ENCODE measurements at places on chromosomes 1 and 21.

GRCh38 chr1:29279951-29280391, 43.6 kb downstream of the PTPRU start:
- no peak for DNase-seq

GRCh38 chr1:109997867-109998229, 13.3 kb downstream of the AHCYL1 start:
- no peak for DNase-seq

GRCh38 chr1:4003846-4004505, 103.9 kb upstream of the C1orf174 start:
- no peak for DNase-seq

DNA sequence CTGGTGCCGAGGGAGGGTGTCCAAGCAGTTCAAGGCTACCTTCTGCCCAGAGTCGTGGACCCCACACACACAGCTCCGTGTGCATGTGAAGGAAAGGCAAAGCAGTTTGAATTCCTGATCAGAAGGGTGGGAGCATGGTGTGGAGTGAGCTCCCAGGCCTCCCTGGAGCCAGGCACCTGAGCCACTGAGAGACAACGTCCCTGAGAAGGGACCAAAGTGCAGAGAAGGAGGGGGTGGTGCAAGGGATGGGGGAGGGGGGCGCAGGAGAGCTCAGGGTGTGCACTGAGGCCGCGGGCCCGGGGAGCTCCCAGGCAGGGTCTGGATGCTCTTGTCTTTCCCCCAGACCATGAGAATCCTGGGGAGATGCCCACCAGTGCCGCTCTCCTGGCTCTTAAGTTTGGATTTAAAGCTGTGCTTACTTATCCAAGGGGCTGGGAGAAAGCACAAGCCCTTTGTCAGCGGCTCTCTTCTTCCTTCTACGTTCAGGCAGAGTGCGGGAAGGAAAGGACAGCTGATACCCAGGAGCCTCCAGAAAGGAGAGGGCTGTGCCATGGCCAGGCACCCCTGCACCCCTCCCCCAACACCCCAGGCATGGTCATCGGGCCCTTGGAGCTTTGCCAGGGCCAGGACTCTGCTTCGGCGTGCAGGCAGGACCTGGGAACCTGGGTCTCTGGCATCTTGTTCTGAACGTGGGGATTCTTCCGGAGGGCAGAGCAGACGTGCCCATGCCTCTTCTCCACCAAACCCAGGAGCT, 24.1 kb downstream of the ACTA1 start:
- DNase-seq = no peak

- DNase-seq = no peak
Observed at GRCh38 chr1:98924977-98925376, 79.7 kb downstream of the PLPPR5 start.

DNA sequence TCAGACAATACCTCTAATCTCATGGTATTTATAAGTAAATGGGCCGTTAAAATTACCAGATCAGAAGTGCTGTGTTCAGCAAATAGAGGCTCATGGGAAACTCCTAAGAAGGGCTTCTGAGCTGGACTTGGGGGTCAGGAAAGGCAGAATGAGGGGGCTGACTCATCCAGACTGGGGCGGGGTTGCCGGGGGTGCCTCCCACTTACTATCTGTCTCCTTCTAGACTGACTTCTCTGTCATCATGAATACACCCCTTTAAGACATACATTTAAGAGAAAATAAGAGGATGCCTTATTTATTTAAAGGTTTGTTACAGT, 96.0 kb upstream of the ERRFI1 start:
- no peak for DNase-seq

- DNase-seq = no peak
Observed at GRCh38 chr1:99565606-99566289, 80.2 kb upstream of the PALMD start.

DNA sequence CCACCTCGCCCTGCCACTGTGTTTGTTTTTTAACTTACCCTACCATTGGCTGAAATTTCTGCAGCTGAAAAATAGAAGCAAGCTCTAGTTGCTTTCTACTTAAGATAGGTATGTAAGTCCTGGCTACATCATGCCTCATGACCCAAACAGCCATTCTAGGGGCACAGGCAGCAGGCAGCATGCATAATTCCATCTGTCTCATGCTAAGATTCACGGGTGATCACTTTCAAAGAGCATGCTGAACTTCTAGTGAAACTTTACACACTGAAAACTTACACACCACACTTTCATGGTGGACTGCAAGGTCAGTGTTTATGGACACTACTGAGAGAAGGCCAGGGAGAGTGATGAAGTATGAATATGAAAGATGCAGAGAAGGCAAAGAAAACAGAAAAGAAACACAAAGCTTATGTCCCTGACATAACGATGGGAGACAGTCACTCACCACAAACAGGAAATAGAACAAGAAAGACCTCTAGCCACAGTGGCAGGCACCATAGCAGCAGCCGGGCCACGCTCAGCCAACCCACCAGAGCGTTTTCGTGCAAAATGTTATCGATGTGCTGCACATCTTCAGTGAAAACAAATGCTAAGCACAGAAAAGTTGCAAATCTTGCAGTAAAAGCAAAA, 102.3 kb upstream of the TIAM1 start:
- peak; percentile 6 for DNase-seq

GRCh38 chr1:185468626-185469025, 151.6 kb upstream of the IVNS1ABP start:
- DNase-seq = no peak

DNA sequence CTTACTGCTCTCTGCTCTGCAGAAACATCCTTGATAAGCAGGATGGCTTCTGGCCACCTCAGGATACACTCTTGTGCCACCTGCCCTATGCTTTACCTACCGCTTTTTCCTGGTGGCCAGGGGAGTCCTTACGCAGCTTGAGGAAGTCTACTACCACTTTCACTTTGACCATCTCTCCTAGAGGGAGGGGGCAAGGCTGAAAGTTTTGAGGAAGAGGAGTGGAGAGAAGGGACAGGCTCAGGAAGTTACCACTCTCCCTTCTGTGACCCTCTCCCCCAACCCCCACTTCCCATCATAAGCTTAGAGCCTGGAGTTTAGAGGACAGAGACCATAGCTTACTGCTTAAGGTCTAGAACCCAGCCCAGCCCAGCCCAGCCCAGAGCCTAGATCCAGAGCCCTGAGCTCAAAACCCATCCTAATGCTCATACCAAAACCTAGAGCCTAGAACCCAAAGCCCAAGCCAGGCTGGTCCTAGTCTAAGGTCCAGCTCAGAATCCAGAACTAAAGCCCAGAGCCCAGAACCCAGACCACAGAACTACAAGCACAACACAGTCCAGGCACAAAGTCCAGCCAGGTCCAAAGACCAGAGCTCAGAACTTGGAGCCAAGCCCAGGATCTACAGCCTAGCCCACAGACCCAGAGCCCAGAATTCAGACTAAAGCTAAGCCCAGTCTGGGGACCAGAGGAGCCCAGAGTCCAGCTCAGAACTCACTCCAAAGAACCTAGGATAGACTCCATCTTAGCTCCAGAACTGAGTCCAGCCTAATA, 18.0 kb upstream of the MFSD2A start:
- DNase-seq = no peak

GRCh38 chr1:36203554-36204346, 20.5 kb upstream of the THRAP3 start:
- DNase-seq = no peak

GRCh38 chr1:115023593-115023992, 6.0 kb upstream of the TSHB start:
- no peak for DNase-seq

DNA sequence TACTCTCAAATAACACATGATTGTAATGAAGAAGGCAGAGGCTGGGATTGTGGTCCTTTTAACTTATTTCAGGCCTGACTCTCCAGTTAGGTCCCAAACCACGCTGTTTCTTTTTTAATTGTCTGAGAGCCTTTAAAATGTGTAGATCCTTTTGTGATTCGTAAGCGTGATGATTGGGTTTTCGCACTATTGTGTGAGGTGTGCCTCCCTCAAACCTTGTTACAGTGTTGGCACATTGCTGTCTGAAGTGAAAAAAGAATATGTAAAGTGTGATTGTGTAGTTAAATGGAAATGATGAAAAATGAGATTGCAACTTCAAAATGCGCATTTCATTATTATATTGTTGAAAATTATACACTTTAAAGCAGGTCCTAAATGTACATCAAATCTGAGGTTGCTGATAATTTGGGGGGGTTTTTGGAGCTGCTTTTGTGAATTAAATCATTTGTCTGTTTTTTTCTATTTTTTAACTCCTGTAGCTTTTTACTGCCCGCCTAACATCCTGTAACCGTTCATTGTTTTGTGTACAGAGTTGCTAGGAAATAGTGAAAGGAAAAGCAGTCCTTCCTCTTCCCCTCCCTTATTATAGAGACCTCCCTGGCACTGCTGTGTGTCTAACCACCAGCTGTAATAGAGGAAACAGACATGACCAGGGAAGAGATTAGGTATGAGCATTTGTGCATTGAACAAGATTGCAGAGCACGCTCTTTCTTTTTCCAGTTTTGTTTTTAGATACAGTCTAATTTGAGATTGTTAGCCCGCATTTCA, 43.3 kb downstream of the IARS2 start:
- no peak for DNase-seq

GRCh38 chr1:204161609-204162493, 4.3 kb downstream of the REN start:
- DNase-seq = no peak

DNA sequence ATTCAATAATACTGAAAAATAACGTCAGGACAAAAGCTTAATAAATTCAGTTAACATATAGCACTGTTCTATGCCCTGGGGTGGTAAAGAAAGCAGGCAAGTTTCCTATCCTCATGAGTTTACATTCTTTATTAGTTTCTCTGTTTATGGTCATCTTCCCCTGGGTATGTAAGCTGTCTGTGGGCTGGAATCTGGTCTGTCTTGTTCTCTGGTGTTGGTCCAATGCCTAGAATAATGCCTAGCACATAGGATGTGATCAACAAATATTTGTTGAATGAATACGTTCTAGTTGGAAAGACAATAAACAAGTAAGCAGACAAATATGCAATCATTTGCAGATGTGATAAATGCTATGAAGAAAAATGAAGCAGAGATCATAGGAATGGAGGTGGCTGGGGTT, 7.2 kb upstream of the IGSF3 start:
- DNase-seq = no peak

GRCh38 chr1:235999259-235999925, 65.5 kb downstream of the NID1 start:
- DNase-seq = peak; percentile 31

- DNase-seq = no peak
Observed at GRCh38 chr1:31751822-31752241, 12.3 kb downstream of the ADGRB2 start.

GRCh38 chr1:198939956-198940355, 301.1 kb downstream of the PTPRC start:
- DNase-seq = no peak

GRCh38 chr21:45788637-45789506, 145.3 kb downstream of the PCBP3 start:
- DNase-seq = no peak

GRCh38 chr1:48792961-48793360, 16.3 kb upstream of the BEND5 start:
- no peak for DNase-seq

- DNase-seq = no peak
Observed at GRCh38 chr1:21198929-21199328, 22.2 kb upstream of the EIF4G3 start.

DNA sequence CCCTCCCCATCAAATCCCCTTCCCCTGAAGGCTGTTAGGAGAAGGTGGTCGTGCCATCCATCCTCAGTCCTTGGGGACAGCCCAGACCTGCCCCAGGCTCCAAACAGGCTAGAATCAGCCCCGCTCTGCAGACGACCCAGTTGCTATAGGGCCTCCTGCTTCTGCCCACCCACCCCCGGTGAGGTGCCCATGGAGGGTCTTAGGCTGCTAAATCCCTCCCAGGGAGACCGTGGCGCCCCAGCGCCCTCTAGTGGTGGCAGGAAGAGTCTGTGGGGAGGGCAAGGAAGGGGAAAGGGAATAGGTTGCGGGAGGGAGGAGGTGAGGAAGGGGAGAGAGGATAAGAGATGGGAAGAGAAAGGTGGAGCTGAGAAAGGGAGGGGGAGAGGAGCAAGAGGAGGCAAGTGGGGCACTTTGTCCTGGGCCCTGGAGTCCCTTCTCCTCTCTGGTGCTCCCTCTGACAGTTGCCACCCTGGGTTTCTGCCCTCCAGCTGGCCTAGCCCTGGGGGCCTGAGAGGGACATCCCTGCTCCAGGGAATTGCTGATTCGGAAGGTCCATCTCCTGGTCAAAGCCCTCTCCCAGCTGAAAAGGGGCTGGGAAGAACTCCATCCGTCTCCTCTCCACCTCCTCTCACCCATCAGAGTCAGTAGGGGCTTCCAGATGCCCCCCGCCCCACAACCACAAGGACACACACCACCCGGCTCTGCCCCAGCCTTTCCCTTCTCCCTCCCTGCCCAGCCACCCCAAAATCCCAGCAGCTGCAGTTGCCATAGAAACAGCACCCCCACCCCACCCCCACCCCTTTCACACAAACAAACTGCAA, 55.4 kb downstream of the CAMK2N1 start:
- peak; percentile 35 for DNase-seq

GRCh38 chr1:64323882-64324281, 120.5 kb downstream of the UBE2U start:
- DNase-seq = no peak

DNA sequence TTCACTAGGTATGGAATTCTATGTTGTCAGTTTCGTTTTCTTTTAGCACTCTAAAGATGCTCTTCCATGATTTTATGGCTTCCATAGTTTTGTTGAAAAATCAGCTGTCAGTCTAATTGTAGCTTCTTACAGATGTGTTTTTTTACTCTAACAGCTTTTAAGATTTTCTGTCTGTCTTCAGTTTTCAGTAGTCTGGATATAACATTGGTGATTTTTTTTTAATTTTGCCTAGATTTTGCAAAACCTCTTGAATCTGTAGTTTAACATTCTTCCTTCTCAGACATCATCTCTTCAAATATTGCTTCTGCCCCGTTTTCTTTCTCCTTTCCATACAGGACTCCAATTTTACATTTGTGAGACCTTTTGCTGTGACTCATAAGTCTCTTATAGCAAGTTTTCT, 17.9 kb upstream of the DYRK1A start:
- no peak for DNase-seq

DNA sequence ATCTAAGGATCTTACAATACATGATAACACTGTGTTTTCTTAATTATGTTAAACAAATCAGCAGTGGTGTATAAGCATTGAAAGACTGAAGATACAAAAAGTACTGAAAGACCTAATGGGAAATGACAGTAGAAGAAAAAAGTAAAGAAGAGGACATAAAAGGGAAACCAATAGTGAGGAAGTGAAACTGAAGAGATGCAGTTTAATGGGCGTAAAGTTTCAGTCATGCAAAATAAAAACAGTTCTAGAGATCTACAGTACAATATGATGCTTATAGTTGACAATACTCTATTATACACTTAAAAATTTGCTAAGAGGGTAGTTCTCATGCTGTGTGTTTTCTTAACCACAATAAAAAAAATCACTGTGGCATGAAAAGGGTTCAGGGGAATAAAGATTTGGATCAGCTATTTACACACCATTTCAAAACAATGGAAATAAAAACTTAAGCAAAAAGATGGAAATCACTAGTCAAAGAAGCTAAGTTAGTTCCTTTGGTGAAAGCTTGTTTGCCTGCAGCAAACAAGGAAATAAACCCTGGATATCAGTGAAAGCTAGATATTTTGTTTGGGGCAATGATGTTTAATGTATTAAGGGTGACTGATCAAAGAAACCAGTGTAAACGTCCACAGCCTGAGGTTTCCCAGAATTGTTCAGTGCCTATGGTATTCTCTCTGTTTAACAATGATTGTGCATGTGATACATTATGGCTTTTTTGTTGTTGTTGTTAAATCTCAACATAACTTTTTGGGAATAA, 1160.8 kb upstream of the ADGRL2 start:
- DNase-seq = no peak

- DNase-seq = no peak
Observed at GRCh38 chr21:46210378-46211136, 18.0 kb downstream of the LSS start.
